ENCODE measurements at places on chromosomes 12 and 14.

DNA sequence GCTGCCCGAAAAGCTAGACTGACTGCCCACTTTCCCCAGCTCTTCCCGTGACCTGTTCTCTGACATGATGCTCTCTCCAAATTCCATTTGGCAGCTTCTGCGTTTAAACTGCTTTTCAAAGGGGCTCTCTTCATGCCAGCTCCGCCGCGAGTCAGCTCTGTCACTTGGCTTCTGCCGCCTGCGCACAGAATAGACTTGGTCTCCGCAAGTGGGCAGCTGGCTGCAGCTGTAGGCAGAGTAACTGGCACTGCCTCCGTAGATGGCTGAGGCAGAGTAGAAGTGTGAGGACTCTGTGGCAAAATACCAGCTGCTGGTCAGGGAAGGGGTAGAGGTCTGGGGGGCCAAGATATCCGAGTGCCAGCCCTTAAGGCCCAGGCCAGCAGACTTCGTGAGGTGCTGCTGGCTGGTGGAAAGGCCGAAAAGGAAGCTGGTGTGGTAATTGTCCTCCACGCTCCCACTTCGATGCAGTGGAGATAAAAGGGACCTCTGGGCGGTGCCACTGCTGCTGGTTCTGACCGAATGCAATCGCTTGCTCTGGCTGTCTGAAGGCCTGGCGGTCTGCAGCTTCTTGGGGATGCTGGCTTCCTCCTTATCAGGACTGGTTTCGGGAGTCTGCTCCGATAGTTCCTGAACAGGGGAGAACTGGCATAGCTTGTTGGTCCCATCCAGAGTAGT lies 85.7 kb downstream of the DUSP16 start:
- no peak for DNase-seq

DNA sequence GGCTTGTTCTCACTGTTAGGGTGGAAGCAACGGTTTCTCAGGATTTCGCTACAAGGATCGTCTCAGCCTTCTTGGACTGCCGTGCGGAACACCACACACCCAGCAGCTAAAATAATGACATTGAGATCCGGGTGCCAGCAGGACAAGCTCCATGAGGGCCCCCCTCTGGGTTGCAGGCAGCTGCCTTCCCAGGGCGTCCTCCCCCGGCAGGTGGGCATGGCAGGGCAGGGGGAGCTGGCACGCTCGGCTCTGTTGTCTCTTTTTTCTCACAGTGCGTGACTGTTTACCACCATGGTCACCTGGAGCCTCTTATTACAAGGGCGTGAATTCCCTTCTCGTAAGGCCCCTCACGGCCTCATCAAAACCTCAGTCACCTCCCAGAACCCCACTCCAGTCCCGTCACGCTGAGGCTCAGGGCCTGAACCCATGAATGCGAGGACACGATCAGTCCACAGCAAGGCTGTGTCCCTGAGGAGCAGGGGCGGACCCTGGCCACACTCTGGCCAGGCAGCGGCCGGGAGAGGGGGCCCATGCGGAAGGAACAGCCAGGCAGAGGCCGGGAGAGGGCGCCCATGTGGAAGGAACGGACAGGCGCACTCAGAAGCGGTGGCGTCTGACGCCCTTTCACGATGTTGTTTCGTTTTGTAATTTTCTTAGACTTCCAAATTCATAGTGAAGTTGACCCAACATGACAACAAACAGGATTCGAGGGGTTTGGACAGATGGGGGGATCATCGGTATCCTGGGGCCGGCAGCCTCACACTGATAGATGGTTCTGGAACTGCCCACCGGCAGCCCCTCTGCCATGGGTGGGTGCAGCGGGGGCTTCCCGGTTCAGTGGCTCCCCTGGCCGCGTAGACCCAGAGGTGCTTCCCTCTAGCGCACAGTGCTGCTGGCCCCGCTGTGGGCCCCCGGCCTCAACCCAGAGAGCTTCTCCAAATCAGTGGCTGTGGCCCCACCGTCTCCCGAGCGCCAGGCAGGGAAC lies 10.0 kb downstream of the LRCOL1 start:
- DNase-seq = no peak

- DNase-seq = no peak
Observed at GRCh38 chr12:125696054-125696453, 630.8 kb downstream of the AACS start.

DNA sequence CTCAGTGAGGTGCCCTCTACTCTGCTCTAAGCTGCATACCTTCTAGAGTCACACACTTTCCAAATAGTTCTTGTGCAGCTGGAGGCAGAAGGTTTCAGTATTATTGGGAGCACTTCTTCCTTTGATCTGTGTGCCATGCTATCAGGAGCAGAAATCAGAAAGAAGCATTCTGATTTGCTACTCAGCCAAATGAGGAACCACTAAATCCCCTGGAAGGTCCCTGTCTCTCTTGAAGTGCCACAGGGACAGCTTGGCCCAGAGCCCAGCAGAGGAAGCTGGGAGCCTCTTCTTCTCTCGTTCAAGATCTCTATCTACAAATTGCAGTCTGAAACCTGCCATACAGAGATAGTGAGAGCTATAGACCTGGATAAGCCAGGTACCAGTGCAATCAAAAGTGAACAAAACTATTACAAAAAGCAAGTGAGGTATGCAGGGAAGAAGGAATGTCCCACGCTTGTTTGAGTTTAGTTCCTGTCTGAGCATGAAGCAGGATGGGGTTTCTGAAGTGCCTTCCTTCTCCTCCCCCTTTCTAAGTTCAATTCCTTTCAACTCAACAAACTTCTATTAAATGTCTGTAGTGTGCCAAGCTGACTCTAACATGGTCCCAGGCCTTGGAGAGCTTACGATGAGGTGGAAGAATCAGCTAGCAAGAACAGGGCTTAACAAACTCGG lies 100.9 kb upstream of the PARP11 start:
- no peak for DNase-seq

GRCh38 chr12:47938093-47938492 lies 25.3 kb upstream of the TMEM106C start:
- no peak for DNase-seq

DNA sequence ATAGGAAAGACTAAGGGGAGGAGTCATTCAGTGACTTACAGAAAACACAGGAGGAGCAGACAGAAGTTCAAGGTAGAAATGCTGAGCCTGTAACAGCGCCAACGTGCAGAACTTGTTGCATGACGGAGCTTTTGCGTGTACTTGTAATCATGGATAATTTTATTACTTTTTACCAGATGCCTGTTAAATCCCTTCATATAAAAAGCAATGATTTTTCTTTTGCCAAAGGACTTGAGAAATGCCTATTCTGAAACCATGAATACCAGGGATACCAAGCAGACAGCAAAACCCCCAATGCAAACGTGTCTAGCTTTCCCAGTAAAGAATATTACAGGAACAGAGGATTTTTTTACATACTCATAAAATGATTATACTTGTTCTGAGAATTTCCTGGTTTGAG lies 163.6 kb upstream of the GSC start:
- DNase-seq = no peak

DNA sequence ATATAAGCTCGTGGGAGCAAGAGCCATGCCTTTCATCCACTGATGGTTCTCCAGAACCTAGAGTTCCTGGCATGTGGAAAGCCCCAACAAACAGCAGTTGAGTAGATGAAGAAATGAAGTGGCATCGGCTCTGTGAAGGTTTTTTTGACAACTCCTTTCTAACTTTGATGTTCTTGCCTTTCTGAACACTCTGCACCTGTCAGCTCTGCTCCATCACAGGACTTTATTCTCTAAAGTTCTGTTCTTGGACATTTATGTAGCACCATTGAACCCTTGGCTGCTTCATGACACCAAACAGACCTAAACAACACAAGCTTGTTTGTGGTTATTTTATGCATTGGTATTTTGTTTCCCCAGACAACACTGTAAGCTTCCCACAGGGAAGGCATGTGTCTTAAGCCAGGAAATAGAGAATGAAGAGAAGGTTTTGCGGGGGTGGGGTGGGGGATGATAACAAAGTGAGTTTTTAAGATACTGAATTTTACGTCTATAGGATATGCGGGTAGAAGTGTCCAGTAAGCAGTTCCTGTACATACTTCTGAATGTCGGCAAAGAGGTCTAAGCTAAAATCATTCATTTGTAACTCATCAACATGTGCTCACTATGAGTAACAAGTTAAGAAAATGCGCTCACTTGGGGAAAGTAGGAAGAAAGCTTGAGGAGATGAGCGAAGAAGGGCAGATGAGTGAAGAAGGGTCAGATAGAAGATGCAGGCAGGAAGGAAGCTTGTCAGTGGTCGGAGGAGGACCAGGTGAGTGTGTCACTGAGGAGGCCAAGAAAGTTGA lies 146.0 kb upstream of the PLEKHG7 start:
- no peak for DNase-seq

DNA sequence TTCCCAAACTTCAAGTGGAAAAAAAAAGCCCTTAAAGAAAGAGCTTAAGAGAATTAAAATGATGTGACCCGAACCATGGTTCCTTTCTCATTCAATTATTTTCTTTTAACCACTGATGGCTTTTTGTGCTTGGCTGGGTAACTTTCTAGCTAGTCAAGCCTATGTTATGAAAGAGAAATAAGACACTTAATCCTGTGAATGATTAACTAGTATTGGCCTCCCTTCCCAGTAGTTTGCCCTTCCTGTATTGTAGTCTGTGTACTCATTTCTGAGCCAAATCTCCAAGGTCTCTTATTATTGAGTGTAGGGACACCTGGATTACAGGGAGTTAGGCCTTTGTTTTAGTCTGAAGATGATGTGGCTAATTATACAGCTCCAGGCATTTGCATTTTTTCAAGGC lies 353.0 kb downstream of the RAD51B start:
- no peak for DNase-seq

- DNase-seq = no peak
Observed at GRCh38 chr12:60805364-60805763, 1209.5 kb downstream of the SLC16A7 start.

DNA sequence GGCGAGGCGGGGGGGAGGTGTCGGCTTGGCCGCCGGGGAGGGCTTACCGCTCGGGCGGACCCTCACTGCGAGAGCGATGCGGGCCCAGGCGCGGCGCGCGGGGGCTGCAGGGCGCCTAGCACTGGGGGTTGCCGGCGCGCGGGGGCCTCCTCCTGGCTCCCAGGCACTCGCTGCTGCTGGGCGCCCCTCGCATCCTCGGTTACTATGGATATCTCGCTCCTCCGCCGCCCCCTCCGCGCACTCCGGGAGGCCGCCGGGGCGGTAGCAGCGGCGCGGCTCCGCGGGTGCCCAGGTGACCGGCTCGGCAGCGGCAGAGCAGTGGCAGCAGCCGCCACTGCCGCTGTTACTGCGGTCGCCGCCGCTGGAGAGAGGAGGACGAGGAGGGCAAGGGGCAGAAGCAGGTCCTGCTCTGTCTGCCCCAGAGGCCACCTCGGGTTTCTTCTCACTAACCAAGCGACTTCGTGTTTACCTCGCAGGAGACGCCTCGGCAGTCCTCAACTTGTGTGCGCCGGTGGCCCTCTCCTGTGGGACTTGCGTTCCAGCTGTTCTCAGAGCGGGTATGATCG lies 250.1 kb downstream of the APAF1 start:
- no peak for DNase-seq

DNA sequence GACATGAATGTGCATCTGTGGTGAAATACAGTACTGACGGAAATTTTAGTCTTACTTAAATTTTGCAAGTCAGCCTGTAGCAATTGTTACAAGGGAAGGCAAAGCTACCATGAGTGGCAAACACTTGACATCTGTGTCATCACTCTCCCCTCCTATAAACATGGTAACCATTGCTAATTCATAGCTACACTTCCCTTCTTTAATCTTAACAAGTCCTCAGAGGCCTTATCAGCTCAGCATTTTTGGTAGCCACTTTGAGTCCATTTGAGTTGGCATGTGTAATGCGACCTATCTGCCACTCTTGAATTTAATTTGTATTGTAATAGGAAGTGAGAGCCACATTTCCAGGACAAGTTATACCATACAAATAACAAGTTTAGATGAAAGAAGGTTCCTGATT lies 218.1 kb downstream of the RMST start:
- DNase-seq = no peak

DNA sequence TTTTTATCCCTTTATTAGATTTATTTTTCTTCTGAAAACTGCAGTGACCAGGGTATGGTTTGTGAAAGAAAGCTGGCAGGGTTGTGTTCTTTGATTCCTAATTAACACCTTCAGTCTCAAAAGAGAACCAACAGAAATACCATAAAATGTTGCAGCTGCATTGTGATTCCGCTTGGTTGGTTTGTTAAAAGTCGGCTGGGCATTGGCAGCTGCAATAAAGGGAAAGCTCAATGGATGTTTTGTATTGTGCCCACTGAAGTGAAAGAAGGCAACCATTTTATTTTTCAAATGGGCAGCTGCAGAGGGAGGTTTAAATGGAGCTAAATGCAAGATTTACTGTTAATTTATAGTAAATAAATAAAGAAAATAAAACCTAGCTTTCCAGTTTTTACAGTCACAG lies 16.7 kb downstream of the LGR5 start:
- no peak for DNase-seq

GRCh38 chr12:85405781-85406522 lies 125.9 kb downstream of the ALX1 start:
- peak; percentile 15 for DNase-seq

DNA sequence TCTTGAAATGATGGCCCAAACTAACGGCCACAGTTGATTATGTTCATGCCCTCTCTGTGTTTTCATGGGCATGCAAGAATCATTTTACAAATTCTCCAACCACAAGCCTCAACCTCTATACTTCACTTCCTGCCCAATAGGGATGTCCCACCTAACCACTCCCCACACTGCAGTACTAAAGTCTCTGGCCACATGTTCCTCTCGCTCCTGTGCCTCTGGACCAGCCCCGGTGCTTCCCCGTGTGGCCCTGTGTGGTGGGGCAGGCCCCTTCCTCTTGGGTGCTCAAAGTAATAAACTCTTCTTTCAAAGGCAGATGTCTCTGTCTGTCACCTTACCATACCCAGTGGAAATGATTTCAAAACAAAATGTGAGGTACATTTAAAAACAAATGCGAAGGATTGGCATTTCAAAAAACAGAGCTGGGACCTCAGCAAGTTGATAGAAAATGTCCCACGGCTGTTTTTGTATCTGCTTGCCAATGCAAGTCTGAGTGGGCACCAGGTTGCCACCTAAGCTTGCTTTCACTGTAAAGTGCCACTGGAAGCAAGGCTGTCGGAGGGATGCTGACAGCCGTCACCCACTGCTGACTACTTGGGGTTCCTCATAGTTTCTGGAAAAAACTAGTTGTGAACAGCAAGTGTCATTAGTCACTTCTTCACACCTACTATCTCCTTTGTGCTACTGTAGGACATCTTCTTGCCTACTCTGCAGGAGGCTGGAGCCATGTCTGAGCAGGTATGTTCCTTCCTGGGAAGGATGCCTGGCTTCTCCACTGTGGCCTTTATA lies 8.2 kb upstream of the SERPINA11 start:
- DNase-seq = no peak

GRCh38 chr12:9587987-9588600 lies 19.6 kb downstream of the KLRB1 start:
- no peak for DNase-seq

DNA sequence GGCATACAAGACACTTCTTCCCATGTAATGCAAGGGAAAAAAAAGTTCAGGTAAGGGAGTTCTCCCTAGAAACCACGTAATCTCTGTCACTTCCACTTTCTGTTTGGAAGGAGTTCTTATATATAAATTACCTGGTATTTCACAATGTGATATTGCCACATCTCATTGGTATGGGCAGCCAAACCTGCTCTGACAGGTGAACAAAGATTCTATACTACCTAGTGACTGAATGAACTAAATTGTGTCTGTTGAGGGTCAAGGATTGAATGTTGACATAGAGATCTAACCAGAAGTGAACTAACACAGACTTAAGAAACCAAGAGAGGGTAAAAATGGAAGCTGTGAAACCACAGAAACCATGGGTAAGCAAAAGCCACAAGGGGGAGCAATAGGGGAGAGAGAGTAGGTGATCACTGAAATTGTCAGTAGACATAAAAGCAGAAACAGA lies 161.3 kb downstream of the RPL10L start:
- DNase-seq = no peak

- no peak for DNase-seq
Observed at GRCh38 chr12:57005980-57006808, at the start of gene ZBTB39. TSS of gene ZBTB39 (minus strand) at chr12:57006546. CDS start at chr12:57004917, 1,629 bp downstream.

Measured in AG09319 (cell line).